ENCODE measurements at places on chromosomes 11 and 22. TPM values are rescaled to one million over a fixed set of nuclear protein-coding genes. Genes with fewer than 3 reads are reported as not detected.

Gene ACTN3
- polyA plus RNA-seq: 0.40 TPM

- no peak for DNase-seq
Measured at GRCh38 chr11:109039611-109040010, 374.7 kb downstream of the DDX10 start.

- no peak for DNase-seq
Measured at GRCh38 chr11:73461964-73462363, 85.8 kb downstream of the RELT start.

DNA sequence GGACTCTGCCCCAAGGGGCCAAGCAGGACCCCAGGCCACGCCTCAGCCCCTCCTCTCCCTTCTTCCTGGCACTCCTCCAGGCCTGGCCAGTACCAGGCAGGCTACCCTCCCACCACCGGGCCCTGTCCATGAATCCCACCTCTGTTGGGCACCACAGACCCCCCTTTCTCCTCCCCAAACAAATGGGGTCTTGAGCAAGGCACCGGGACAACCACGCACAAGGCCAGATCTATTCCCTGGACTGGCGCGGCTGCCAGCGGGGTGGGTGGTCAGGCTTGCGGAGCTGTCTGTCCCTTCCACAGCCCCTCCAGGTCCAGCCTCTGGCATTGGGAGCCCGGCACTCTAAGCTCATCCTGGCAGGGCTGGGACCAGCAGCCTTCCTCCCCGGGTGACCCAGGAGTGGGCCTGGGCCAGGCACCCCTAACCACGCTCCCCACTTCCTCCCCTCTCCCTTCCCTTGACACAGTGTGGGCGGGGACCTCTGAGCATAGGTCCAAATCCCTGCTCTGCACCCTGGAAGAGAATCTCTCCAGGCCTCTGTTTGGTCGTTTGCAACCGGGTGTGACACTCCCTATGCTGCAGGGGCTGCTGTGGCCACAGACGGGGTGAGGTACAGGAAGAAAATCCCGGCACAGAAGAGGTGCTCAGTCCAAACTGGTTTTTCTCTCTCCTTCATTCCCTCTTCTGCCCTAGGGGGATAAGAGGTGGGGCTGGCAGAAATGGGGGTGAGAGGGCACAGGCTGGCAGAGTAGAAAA lies 14.6 kb downstream of the ELFN2 start:
- no peak for DNase-seq

GRCh38 chr22:30535182-30535581 lies 11.4 kb downstream of the SEC14L6 start:
- DNase-seq: no peak
